Ovary (tissue), 10 donors: ENCODE measurements at places on chromosomes 5 and 9. TPM values are rescaled to one million over a fixed set of nuclear protein-coding genes. Genes with fewer than 3 reads are reported as not detected.

HMCN2 gene
- 1.6 TPM for total RNA-seq

OMD gene
- total RNA-seq = 18.9 TPM

DNA sequence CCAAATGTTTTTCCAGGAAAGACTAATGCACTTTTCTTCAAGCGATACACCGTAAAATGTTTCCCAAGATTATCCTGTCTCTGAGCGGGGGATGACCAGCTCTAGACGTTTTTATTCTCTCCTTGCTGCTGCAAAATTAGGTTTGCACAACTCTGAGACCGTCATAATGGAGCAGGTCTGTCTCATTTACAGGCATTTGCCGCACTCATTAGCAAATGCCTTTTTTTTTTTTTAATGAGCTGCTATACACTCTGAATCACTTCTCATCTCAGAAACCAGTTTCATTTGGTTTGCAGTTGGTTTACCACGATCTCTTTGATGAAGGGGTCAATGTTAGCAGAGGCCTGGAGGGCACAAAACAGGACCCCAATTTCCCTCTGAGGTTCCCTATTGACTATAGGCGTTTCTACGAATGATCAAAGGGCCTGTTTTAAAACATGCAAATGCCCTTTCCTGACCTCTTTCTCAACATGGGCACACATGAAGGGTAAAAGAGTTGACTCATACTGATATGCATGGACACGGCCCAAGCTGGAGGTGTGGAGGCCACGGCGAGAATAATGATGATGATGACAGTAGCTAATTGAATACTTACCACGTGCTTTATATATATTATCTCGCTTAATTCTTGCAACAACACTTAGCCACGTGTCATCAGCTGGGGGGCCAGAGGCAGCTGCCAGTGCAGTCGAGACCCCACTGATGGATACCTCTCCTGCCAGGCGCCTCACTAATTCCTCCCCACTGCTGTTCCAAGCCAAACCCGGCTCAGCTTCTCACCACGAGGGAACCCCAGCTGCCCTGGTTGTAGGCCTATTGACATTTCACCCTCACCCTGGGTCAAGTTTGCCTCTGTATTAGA is 89.9 kb upstream of the PTCH1 start:
- no peak for DNase-seq
- H3K27me3 ChIP-seq = no peaks in the 10 kb centered on the region
- H3K27ac ChIP-seq = no peak overlapping the region
- no peaks in the 10 kb centered on the region for H3K36me3 ChIP-seq
- no peak overlapping the region for H3K4me3 ChIP-seq

TAS2R1 gene
- total RNA-seq = not detected

DNA sequence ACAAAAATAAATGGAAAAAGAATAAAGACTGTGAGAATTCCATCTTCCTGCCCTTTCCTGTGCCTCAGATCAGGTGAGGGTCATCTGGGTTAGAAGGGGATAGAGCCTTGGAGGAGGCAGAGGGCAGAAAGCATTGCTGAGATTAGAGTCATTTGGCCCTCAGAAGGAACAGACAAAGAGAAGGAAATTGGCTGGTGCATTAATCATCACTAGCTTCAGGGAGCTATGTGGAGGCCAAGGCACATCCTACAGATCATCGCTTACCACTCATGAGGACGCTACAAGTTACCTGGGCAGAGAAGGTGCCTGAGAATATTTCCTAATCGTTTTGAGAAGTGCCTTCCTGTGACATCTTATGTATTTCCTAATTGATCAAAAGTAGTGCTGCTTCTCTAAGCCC is 74.5 kb downstream of the C7 start:
- no peaks in the 10 kb centered on the region for H3K36me3 ChIP-seq
- no peak overlapping the region for H3K27ac ChIP-seq
- DNase-seq = no peak
- H3K4me3 ChIP-seq = no peak overlapping the region
- H3K27me3 ChIP-seq = no peaks in the 10 kb centered on the region

- DNase-seq = no peak
- H3K4me1 ChIP-seq = peaks cover 2% of the 10 kb centered on the region
- no peaks in the 10 kb centered on the region for H3K27me3 ChIP-seq
- H3K36me3 ChIP-seq = no peaks in the 10 kb centered on the region
- H3K4me3 ChIP-seq = no peak overlapping the region
These were observed 105.1 kb upstream of the TNPO1 start for GRCh38 chr5:72711351-72711750.

GRCh38 chr9:125663127-125663526 is 43.9 kb downstream of the MAPKAP1 start:
- no peaks in the 10 kb centered on the region for H3K27me3 ChIP-seq
- H3K4me3 ChIP-seq = no peak overlapping the region
- no peaks in the 10 kb centered on the region for H3K4me1 ChIP-seq
- DNase-seq = no peak
- no peaks in the 10 kb centered on the region for H3K36me3 ChIP-seq

DNA sequence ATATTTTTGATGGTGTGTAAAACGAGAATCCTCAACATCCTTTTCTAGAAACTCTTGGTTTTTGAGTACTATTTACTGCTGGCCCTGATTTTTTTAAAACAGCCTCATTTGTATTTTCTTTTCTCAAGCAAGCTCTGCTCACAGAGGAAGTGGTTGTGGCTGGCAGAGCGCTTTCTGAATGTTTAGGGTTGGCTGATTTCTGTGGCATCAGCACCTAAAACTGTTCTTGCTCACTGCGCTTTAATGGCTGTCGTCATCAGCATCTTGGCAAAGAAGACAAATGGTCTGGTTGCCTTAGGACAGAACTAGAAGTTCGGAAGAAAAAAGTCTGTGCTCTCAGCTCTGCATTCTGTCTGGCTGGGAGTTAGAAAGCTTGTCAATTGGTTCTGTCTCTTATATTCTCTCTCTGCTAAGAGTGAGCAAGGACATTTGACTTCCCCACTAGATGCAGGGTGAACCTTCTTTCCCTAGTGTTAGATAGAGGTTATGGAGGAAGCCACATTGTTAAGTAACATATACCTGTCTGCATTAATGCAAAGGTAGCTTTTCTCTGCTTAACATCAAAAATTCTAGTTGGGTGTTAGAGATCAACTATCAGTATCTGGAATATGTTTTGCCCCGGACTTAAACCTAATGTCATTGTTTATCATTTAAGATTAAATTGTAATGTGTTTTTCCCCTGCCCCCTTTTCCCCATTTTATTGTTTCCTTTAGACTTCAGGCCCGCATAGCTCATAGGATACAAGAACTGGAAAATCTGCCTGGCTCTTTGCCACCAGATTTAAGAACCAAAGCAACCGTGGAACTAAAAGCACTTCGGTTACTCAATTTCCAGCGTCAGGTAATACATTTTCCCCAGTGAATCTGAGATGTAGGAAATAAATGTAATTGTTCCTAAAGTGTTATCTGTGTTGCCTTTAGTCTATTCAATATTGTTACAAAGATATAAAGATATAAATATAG is 39.0 kb downstream of the SMARCA2 start:
- H3K27me3 ChIP-seq = no peaks in the 10 kb centered on the region
- H3K27ac ChIP-seq = no peak overlapping the region
- H3K4me1 ChIP-seq = no peaks in the 10 kb centered on the region
- H3K36me3 ChIP-seq = no peaks in the 10 kb centered on the region
- no peak overlapping the region for H3K4me3 ChIP-seq
- no peak for DNase-seq

DNA sequence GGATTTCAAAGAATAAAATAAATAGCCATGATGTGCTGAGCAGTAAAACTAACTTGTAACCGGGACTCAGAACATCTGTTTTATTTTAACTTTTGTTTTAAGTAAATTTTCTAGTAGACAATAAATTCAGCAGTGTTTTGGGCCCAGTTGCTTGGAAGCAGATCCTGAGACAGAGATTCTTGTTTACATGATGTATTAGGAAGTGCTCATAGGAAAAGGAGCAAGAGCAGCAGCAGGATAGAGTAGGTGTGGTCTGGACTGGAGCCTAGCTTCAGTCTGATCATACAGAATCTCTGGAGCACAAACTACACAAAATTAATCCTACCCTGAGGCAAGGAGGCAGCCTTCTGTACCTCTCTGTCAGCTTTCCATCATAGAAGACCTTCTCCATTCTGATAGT is 139.2 kb upstream of the CCNH start:
- no peaks in the 10 kb centered on the region for H3K27me3 ChIP-seq
- DNase-seq = no peak
- H3K4me3 ChIP-seq = no peak overlapping the region
- H3K27ac ChIP-seq = no peak overlapping the region

- no peak overlapping the region for H3K4me3 ChIP-seq
- DNase-seq = no peak
- no peaks in the 10 kb centered on the region for H3K27me3 ChIP-seq
- H3K36me3 ChIP-seq = no peaks in the 10 kb centered on the region
- no peak overlapping the region for H3K27ac ChIP-seq
- no peaks in the 10 kb centered on the region for H3K4me1 ChIP-seq
These were observed 265.5 kb upstream of the PCSK5 start for GRCh38 chr9:75624998-75625397.

DNA sequence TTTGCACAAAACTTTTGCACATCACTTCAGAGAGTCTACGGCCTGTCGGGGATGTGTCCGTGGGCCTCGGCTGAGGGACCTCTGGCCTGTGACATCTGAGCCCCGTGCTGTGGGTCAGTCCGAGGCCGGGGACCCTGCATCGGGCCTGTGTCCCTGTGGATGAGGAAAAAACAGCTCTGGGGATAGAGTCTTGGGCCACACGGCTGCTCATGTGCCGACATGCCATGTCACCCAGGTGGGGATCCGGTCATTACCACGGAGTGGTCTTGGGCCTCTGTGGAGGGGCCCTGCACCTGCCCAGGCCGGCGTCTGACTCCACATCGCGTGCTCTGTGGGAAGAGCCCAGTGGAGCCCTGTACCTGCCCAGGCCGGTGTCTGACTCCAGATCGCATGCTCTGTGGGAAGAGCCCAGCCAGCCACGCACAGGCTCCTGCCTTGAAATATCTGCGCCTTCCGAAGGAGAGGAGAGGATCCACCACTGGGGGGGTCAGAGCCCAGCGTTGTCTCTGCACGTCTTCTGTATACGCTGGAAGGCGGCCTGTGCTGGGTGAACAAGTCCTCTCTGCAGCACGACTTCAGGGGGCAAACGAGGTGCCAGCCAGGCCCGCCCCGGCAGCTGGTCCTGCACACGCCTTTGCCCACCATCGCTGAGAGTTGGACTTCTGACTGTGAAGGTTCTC is 27.5 kb upstream of the IRX4 start:
- no peaks in the 10 kb centered on the region for H3K36me3 ChIP-seq
- H3K27me3 ChIP-seq = no peaks in the 10 kb centered on the region
- H3K27ac ChIP-seq = no peak overlapping the region
- no peaks in the 10 kb centered on the region for H3K4me1 ChIP-seq
- no peak for DNase-seq
- no peak overlapping the region for H3K4me3 ChIP-seq

GRCh38 chr5:39437467-39437866 is 12.7 kb upstream of the DAB2 start:
- H3K4me1 ChIP-seq = peaks cover 2% of the 10 kb centered on the region
- H3K36me3 ChIP-seq = no peaks in the 10 kb centered on the region
- no peak overlapping the region for H3K4me3 ChIP-seq
- no peaks in the 10 kb centered on the region for H3K27me3 ChIP-seq
- no peak for DNase-seq

GRCh38 chr9:125523681-125524080 is 183.3 kb downstream of the MAPKAP1 start:
- peaks cover 8% of the 10 kb centered on the region for H3K4me1 ChIP-seq
- DNase-seq = no peak
- no peaks in the 10 kb centered on the region for H3K27me3 ChIP-seq
- H3K27ac ChIP-seq = no peak overlapping the region

- DNase-seq = no peak
- H3K4me3 ChIP-seq = no peak overlapping the region
- no peak overlapping the region for H3K27ac ChIP-seq
- H3K36me3 ChIP-seq = no peaks in the 10 kb centered on the region
- H3K4me1 ChIP-seq = peaks cover 15% of the 10 kb centered on the region
- no peaks in the 10 kb centered on the region for H3K27me3 ChIP-seq
These were observed 22.8 kb upstream of the FCN1 start for GRCh38 chr9:134940236-134941208.

DDX4 gene
- total RNA-seq = not detected

LCN9 gene
- total RNA-seq = not detected

- no peaks in the 10 kb centered on the region for H3K36me3 ChIP-seq
- no peaks in the 10 kb centered on the region for H3K27me3 ChIP-seq
- DNase-seq = no peak
- H3K4me3 ChIP-seq = no peak overlapping the region
These were observed 108.7 kb upstream of the RGMB start for GRCh38 chr5:98664736-98665135.

DNA sequence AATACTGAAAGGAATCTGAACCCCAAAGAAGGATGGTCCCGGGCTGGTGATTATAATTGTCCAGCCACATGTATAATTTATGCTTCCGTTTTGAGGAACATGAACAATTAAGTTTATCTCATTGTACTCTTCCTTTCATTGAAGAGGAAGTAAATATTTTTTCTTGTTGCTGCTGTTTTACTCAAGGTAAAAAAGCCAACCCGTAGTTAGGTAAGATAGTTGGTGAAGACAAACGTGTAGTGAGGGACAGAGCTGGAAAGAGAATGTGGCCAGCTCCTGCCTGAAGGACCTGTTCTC is 5.1 kb downstream of the RCL1 start:
- H3K4me3 ChIP-seq = no peak overlapping the region
- no peak for DNase-seq
- H3K36me3 ChIP-seq = no peaks in the 10 kb centered on the region
- H3K4me1 ChIP-seq = peaks cover 12% of the 10 kb centered on the region

- no peaks in the 10 kb centered on the region for H3K27me3 ChIP-seq
- DNase-seq = no peak
- no peak overlapping the region for H3K27ac ChIP-seq
- H3K36me3 ChIP-seq = no peaks in the 10 kb centered on the region
These were observed 2.0 kb downstream of the PCDHA3 start for GRCh38 chr5:140802781-140803271.

DNA sequence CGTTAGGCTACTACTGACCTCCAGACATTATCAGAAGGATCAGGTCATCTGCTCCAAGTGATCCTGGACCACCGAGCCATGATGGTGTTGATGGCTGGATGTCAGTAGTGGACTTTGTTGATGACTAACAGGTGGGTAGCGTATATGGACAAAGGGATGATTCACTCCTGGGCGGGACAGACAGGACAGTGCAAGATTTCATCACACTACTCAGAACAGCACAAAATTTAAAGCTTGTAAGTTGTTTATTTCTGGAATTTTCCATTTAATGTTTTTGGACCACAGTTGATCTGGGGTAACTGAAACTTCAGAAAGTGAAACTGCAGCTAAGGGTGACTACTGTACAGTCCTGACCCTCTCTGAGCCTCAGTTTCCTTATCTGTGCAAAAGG is 12.7 kb downstream of the PDGFRB start:
- peak; percentile 78 for DNase-seq
- H3K4me3 ChIP-seq = no peak overlapping the region
- peak overlapping the region; percentile 92 for H3K27ac ChIP-seq

GOLGA2 gene
- 99.5 TPM for total RNA-seq
